Left cardiac atrium (tissue), 4 donors: ENCODE measurements at places on chromosomes 5 and 9.
A peak's percentile ranks its signal among the peaks of the same experiment; 100 is the strongest.

- DNase-seq = no peak
Observed at GRCh38 chr9:37918665-37919170, 14.8 kb upstream of the SLC25A51 start.

- no peak for DNase-seq
Observed at GRCh38 chr9:77488439-77489126, 159.5 kb downstream of the GNA14 start.

DNA sequence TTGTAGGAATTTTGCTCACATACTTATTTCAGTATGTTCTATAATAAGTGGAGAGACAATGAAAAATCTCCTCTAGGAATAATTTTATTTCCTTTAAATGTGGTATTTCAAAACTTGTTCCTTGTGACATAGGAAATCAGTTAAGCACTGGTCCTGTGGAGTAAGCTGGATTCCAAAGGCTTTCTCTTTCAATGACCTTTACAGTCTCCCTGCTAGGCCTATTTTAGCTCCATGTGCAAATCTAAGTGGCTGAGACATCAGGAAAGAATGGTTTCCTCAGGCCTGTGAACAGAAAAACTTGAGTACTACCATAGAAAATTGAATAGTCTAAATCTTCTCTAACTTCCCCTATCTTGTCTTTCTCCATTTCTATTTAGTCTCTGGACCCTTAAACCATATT is 514.2 kb upstream of the TLE4 start:
- no peak for DNase-seq

DNA sequence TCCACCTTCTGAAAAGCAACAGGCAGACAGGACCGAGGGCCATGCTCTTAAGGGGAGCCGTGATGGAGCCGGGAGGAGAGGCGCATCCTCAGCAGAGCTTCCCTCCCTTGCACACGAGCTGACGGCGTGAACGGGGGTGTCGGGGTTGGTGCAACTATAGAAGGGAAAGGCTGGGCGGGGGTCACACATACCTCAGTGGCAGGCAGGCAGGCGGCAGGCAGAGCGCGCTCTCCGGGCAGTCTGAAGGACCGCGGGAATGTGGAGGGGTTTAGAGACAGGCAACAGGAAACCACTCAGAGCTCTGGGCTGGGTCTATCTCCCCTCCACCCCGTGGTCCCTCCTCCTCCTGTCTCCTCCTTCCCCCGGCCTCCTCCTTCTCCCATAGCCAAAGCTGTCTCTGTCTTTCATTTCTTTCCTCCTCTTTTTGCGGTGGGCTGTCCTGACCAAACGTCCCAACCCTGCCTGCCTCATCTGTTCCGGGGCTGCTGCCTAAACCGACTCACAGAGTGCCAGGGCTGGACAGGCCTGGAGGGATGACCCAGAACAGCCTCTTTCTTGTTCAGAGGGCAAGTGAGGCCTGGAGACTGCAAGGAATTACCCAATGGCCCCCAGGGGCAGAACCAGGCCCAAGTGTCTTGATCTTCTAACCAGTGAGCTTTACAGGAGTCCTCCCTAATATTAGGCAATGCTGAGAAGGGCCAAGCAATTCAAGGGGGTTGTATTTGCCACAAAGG is at the start of gene SPARC:
Gene SPARC, minus strand, starts transcription at position 242 of the 734 bp plus-strand sequence. CDS start 10,727 bp downstream, outside the sequence.
- peak; percentile 82 for DNase-seq

- no peak for DNase-seq
Observed at GRCh38 chr5:176653401-176654385, 6.4 kb downstream of the TSPAN17 start.

DNA sequence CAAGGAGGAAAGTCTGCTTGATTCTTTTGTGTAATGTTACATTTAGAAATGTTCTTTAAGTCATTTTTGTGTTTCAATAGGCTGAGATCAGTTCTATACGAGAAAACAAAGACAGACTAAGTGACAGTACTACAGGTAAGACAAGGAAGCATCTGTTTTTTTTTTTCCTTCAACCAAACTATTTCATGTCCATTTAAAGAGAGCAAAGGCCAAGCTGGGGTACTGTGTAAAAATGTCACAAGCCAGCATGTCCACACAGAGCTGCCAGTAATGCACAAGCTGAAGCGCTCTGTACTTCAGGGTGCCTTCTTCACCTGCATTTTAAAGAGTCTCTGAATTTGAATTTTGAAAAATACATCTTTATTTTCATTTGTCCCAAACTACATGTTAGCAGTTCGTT is 20.2 kb upstream of the TTC23L start:
- no peak for DNase-seq

GRCh38 chr5:92208265-92208664 is 825.1 kb upstream of the ARRDC3 start:
- DNase-seq = no peak

DNA sequence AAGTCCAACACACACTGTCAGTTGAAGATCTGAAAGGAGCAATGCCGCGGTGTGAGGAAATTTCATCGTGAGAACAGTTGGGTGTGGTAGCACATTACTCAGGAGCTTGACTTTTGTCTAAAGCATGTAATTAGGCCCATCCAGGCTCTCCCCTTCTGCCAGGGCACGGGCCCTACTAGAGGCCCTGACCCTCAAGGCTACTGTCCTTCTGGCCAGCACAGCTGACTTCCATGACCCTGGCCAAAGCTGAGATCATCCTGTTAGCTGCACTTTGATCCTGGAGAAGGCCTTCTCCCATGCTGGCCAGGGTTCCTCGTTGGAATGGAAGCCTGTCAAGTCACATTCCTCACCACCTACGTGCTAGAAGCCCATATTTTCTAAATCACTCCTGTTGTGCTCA is 77.8 kb upstream of the SLC1A3 start:
- DNase-seq = no peak

DNA sequence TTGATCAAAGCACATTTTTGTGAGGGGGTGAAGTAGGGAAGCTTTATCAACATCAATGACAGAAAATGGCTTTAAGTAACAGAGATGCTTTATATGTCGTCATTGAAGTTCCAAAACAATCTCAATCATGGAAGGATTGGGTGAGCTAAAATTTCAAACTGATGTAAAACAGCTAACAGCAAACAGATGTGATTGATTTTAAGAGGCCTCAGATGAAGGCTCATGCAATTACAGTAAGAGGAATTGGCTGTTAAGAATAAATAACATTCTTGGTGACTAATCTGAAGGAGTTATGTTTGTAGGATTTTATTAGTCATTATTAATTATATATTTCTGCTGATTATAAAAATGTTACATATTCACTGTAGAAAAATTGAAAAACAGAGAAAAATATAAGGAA is 63.5 kb upstream of the PUM3 start:
- no peak for DNase-seq

- DNase-seq = no peak
Observed at GRCh38 chr5:15366676-15367391, 133.1 kb upstream of the FBXL7 start.

DNA sequence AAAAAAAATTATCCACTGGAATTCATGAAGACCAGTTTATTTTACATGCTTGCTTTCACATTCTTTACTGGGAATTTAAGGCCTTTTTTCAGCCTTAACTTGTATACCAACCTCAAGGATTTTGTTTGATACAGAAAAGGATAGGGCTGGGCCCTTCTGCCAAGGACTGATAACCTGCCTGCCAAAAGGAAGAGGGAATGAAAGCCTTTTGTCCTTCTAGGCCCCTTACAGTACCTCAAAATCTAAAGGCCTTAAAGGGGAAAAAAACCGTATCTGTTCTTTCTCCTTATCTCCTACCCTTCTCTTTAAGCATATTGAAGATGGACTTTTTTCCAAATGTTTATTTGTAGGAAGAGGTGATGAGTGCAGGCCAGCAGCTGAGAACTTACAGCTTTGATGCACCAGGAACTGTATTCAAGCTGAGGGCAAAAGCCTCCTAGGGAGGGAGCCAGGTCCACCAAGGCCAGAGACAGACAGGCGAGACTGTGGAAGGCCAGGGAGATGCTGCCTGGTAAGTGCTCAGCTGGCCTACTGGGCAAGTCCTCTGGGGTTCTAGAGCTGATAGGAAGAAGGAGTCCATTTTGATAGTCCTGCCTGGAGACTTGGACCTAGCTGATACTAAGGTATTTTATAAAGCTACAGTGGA is 31.8 kb downstream of the FAXDC2 start:
- no peak for DNase-seq

DNA sequence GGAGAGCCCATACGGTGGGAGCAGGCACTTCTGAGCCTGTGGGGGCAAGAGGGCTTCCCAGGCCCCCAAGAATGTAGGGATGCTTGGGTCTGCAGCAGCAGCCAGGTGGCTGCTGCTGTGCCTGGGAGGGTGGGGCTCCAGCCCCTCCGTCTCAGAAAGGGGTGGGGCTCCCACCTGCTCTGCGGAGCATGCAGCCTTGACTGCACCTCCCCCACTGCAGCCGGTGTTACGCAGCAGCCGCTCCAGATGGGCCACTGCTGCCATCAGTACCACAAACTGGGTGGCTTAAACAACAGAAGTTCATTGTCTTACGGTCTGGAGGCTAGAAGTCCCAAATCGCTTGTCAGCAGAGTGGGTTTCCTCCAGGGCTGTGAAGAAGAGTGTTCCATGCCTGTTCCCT is 365.5 kb downstream of the TMEM38B start:
- DNase-seq = no peak

DNA sequence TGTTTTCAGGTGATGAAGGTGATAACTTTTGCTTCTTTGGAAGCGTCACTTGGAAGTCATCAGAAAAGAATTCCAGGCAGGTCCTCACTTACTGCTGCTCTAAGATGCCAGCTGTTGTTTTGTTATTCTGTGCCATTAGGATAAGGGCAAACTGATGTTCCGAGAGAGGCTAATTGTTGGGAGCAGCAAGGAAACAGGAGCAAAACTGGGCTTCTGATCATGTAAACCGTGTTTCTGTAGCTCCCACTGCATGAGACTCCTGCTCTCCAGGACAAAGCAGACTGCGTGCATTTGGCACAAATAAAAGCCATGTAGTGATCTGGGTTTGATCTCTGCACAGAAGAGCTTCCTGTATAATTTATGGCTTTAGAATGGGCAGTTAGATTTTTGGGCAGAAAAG is 248.2 kb downstream of the MAN2A1 start:
- no peak for DNase-seq

DNA sequence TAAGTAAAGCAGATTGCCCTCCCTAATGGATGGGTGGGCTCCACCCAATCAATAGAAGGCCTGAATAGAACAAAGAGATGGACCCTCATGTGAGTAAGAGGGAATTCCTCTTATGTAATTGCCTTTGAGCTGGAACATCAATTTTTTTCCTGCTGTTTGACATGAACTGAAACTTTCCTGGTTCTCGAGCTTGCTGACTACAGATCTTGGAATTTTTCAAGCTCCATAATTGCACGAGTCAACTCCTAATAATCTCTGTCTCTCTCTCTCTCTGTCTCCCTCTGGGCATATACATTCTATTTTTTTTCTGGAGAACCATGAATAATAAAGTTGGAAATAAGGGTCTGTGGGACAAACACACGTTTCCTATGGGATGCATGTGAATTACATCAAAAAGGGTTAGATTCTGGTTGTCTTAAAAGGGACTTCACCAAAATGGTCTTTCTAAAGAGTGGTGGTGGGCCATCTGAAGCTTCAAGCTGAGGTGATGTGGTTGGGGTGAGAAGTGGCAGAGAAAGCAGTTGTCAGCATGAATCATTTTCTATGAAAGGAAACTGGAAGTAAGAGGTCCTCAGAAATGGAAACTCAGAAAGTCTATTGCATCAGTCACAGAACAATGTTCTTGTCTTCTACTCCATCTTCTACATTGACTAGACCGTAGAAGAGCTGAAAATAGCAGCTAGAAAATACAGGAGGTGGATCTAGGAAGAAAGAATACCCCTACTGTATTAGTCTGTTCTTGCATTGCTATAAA is 47.0 kb upstream of the HOMER1 start:
- no peak for DNase-seq

- no peak for DNase-seq
Observed at GRCh38 chr5:45038366-45038987, 229.7 kb downstream of the MRPS30 start.
